Fibroblast of skin of left quadriceps (primary cell): ENCODE measurements at places on chromosomes 3 and 15.

GRCh38 chr15:31387092-31387478 is 60.5 kb downstream of the KLF13 start:
- no peak for DNase-seq

DNA sequence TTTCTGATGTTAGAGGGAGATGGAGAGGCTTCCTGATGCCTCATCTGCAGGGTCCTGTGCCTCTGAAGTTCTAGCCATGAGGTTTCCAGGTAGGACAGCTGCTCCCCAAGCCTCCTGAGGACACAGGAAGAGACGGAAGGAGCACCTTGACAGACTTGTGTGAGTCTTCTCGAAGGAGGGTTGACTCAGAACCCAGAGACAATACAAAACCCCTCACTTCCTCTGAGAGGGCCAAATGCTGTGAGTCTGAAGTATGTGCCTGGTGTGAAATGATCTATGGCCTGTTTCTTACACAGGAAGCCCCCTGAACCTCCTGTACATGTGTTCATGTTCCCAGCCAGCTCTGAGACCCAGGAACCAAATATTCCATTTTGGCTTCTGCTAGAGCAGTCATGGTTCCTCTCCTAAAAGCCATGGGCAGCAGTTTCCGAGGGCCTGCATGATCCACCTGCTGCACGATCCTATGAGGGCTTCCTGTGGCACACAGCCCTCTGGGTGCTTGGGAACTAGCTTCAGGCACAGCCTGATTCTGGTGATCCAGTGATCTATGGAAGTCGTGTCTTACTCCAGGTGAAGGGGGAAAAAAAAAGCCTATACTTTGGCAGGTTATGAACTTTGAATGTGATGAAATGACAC is 62.2 kb downstream of the AAGAB start:
- no peak for DNase-seq

GRCh38 chr3:131705558-131706051 is 202.8 kb upstream of the MRPL3 start:
- DNase-seq, result no peak

DNA sequence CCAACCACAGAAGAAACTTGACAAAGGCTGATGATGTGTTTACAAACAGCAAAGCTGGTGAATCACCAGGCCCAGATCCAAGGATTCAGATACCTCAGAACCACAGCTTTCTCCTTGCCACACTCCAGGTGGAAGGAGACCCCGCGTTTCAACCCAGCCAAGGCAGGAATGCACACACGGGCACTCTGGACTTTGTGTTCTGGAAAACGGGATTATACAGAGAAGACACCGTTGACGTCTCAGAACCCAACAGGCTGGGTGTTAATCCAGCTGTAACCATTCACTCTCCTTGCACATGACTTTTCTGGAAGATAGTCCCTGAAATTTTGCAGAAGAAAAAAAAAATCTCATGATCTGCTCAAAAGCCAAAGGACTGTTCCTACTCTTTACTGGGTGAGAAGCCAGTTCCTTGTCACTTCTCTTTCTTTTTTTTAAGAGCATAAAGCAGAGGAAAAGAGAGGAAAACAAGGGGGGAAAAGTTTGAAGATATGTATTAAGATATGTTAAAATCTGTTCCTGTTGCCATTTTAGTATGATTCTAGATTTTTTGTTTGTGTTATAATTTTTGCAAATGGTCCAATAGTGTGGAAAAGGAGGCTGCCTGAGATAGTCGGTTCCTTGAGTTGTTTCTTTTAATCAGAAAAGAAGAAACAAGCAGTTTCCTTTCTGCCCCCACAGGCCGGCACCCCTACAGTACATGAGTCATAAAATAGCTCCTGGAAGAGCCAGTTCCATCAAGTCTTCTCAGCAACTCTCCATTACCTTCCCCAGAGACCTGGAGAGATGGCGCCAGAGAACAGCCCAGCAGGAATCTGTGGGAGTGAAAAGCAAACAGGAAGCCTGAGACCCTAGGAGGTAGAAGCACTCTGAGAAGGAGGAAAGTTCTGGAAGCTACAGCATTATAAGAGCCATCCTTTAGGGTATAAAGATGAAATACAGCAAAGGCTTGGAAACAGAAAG is 73.1 kb downstream of the RORA start:
- peak; percentile 20 for DNase-seq

DNA sequence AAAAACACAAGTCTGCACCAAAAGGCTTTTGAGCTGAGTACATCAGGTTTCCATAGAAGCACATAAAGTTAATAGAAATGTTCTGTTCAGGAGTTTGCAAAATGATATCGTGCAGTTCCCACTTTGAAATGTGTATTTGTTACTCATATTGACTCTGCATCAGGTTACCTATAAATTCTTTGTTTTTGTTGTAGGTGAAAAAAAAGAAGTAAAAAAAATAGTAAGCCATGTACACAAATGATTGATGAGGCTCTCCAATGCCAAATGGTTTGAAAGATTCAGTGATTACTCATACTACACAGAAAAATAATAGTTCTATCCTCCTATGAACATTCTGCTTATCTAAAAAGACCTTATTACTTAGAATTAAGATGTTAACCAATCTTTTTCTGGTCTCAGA is 287.3 kb upstream of the MME start:
- DNase-seq, result no peak

DNA sequence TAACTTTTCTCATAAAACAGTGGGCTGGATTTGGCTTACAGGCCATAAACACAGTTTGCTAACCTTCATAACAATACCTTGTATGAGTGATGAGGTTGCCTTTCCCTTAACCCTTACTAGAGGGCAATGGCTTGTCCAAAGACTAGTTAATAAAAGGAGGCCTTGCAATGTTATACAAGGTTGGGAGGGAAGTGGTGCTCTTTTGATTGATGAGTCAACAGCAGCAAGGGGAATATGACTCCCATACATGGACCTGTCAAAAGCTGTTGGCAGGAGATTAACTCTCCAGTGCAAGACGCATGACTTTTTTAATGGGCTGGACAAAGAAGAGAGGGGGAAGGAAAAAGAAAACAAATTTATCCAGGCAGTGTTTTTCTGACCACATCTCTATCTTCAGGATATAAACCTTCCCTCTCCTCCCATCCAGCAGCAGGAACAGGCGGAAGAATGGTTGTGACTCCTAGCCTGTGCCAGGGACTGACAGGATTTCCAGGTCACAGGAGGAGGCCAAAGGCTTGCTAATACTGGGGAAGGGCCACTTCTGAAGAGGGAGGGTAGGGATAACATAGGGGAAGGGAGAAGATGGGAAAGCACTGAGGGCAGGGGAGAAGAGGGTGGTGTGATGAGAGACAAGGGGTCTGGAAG is 35.2 kb upstream of the ARL14 start:
- peak; percentile 20 for DNase-seq

DNA sequence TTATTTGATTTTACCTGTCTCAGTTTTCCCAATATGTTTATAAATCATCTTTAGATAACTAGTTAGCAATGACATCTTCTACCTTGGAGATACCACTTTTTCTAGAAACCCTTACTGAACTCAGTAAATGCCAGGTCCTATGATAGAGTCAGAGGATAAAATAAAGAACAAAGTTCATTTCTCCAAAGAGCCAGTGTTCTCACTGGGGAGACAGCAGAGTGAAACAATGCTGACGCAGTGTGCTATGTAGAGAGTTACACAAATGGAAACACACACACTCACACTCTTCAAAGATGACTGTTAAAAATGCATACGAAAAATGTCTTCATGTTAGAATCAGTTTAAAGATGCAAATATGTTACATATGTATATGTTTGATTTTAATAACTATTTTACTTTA is 111.3 kb downstream of the PIK3R4 start:
- no peak for DNase-seq

DNA sequence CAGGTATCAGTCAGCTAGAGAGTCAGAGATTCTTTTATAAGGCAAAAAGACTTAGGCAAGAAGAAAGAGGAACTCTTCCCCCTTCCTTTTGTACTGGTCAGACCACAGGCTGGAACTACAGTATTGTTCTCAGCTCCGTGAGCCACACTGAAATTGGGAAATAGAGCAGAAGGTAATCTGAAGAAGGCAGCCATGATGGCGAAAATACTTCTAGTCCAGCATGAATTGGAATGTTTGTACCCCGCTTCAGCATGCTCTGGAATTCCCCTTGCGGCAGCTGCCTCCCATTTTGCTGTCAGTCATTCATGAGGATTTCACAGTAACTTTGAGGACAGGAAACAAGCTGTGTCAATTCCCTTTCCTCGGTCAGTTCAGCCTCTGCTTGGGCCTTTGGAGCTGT is 96.2 kb downstream of the CORO2B start:
- DNase-seq, result no peak

DNA sequence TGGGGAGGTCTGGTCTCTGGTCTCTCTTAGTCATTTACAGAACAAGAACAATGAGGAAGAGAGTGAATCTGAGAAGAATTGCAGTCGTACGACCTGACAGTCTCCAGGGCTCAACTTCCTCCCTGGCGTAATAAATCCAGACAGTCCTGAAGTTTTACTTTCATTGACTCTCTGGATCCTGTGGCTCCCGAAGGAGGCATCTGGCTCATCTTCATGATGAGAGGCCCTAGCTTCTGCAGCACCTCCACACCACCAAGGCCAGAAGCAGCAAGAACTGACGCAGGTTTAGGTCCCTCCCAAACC is 11.8 kb upstream of the CYFIP1 start:
- DNase-seq, result no peak
